Stimulated activated CD8-positive, alpha-beta memory T cell treated with anti-CD3 and anti-CD28 coated beads, Interleukin-15, amount 100 ng/mL, for 24 hours (primary cell): ENCODE measurements at places on chromosomes 3 and 15.

DNA sequence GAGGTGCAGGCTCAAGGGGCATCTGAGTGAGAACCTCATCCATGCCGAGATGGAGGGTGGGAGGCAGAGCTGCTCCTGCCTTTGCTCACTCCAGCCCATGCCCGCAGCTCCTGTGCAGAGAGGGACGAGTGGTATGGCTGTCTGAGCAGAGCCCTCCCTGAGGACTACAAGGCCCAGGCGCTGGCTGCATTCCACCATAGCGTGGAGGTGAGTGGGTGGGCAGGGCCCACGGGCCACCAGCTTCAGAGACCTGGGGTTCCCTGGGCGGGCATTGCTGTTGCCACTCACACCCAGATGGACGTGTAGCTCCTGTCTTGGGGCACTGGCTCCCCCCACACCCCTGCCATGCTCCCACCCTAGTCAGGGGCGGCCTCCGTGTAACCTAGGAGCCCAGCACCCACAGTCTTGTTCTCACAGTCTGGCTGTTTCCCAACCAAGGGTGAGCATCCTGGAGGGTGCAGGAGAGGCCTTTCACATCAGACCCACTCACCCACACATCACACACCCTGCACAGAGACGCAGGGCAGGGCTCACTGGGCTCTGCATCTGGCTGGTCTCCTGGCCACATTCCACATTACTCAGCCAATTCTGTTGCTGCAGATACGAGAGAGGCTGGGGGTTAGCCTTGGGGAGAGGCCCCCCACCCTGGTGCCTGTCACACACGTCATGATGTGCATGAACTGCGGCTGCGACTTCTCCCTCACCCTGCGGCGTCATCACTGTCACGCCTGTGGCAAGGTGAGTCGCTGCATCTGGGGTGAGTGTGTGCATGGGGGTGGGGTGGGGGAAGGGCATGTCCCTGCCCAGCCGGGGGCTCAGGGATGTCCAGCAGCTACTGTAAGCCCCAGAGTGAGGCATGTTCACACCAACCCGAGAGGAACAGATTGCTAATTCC lies 25.3 kb upstream of the NR2C2 start:
- no peak for DNase-seq

DNA sequence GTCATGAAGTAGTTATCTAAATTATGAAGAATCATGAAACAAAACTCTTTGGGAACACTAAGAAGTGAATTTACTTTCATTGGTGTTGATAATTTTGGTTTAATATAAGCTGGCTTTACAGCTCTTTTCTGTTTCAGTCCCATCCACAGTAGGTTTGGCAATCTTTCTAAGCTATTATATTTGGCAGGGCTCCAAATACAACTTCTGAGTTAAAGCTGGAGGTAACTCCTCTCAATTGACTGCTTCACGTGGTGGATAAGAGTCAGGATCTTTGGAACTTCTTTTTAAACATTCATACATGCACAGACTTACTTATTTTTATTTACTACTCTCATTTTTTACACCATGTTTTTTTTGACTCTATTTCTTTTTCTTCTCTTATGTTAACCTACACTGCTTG lies 106.5 kb upstream of the EPHA3 start:
- DNase-seq, result no peak

- no peak for DNase-seq
Observed at GRCh38 chr3:10600296-10600714, 94.9 kb upstream of the ATP2B2 start.

DNA sequence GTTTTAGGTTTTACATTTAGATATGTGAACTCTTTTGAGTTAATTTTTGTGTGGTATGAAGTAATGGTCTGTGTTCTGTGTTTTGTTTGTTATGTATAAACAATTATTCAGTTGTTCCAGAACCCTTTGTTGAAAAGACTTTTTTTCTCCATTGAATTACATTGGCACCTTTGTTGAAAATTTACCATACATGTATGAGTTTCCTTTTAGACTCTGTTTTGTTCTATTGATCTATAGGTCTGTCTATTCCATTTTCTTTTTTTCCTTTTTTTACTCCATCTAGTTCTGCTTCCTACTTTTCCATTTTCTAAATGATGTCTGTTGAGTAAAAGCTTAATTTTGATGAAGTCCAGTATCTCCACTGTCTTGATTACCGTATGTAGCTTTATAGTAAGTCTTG lies 31.4 kb downstream of the ARIH2 start:
- DNase-seq, result no peak

DNA sequence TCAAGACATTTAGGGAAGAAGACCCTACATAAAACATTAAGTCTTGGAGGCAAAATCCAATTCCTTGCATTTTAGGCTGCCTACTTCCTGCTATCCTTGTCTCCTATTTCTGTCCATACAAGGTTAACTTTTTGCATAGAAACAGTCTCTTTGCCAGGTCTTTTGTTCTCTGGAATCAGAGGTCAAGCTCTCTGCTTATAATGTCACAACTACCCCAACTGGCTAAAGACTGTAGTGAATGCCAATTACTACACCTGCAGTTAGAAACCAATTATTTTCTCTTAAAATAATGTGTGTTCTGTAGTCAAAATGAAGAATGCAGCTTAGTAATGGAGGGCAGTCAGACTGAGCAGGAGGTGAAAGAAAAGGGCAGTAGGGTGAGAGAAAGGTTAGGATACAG lies 856.2 kb downstream of the TUSC7 start:
- DNase-seq, result no peak

GRCh38 chr15:69736161-69736560 lies 283.5 kb downstream of the RPLP1 start:
- no peak for DNase-seq

GRCh38 chr3:55828712-55829111 lies 341.6 kb upstream of the WNT5A start:
- DNase-seq, result no peak

DNA sequence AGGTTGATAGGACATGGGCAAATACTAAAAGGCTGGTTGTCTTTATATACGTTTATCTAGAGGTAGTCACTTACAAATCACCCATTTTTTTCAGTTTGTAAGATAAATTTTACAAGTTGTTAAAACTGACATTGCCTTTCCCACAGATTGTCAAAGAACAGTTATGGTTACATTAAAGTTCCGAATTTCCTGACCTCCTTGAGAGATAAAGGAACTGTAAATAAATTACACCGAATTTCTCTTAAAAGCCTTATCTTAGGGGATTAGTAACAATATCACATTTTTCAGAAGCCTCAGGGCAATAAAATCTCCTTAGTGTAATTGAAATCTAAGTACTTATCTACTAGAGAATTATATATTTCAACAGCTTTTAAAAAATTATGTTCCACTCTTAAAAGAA lies 49.5 kb downstream of the ZPLD1 start:
- DNase-seq, result no peak

- DNase-seq, result no peak
Observed at GRCh38 chr15:66505430-66505811, 295 bp downstream of the ZWILCH start.

DNA sequence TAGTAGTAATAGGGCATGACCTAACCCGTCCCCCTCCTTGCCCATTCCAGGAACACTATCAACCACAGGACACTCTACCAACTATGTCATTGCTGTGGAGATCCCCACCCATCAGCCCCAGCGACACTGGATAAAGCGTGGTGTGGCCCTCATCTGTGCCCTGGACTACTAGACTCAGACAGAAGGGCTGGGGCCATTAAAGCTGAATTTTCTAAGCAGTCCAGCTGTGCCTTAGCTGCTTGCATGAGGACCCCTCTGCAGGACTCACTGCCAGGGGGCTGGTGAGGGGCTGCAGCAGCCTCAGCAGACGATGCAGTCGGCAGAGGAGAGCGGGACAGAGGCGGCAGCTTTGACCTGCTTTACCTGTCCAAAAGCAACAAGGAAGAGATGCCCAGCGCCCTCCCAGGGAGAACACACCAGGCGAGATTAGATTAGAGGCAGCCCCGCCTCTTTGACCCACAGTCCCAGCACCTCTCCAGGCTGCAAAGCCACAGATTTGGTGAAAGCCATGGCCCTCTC lies 44.6 kb downstream of the SEMA3G start:
- DNase-seq, result no peak

DNA sequence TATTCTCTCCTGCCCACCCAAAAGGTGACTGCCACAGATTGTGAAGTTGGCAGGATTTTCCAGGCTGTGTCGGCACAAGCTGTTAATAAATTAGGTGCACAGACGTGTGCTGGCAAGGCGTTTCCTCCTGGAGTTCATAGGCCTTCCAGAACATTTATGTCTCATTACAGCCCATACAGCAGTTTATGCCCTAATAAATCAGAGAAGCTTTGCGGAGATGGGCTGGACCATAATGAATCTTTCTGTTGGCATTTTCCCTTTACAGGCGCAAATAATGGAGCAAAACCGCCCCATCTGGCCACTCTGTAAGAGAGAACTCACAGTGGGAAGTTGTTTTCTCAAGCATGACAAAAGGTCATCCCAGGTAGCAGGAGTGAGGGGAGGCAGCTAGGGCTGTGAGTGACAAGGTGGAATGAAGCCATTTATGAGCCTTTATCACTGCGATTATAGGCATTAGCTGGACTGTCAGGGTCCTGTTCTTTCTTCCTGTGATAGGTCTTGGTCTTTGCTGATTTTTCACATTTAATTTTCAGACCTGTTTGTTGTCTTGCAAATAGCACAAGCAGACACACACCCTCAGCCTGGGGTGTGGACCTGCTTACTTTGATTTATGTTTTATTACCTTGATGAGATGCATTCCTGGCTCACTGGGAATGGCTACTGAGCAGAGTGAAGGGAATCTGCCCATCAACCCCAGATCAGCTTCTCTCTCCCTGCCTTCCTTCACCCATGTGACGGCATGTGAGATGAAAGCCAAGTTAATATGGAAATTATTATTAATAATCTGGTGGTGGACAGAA lies 257.5 kb downstream of the LRTM1 start:
- no peak for DNase-seq

DNA sequence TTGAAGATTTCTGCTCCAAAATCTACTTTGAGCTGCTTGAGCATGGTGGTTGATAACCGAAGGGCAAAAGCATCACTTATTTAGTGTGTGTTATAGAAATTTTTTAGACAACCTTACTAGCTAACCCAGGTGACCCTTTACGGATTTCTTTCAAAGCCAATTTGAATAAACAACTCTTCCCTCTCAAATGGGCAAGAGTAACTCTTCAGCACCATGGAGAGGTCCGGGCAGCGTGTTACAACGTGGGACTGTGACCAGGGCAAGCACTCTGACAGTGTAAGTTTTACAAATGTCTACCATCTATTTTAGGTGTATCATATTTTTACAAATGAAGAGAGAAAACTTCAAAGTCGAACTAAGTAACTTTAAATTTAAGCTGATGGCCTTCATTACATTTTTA lies 471.8 kb downstream of the MFSD1 start:
- DNase-seq, result no peak

- DNase-seq, result no peak
Observed at GRCh38 chr3:104879919-104880318, 486.8 kb upstream of the ALCAM start.

- DNase-seq, result no peak
Observed at GRCh38 chr3:149618151-149619123, 39.4 kb downstream of the WWTR1 start.

GRCh38 chr15:88178631-88179030 lies 77.9 kb downstream of the NTRK3 start:
- no peak for DNase-seq

- no peak for DNase-seq
Observed at GRCh38 chr3:59695860-59696259, 646.0 kb upstream of the CFAP20DC start.

DNA sequence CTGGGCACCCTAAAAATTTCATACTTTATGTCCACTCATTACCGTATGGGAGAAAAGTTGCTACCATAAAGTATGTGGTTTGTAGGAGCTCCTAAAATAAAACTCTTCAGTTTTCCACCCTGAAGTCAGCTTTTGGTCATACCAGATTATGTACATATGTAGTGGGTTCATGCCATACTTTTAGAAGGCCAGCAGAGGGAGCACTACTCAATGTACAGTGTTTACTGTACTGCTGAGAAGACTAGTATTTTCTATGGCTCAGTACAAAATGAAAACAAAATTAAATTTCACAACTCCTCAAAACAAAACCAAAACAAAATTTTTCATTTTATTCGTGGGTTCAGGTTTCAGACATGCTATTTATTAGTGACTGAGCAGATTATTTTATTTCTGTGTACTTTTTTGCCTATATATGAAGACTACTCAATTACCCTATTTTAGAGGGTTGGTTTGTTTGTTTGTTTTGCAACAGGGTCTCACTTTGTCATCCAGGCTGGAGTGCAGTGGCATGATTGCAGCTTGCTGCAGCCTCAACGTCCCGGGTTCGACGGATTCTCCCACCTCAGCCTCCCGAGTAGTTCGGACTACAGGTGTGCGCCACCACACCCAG lies 24.3 kb downstream of the NXPE3 start:
- no peak for DNase-seq

GRCh38 chr3:104855702-104856101 lies 511.0 kb upstream of the ALCAM start:
- DNase-seq, result no peak

DNA sequence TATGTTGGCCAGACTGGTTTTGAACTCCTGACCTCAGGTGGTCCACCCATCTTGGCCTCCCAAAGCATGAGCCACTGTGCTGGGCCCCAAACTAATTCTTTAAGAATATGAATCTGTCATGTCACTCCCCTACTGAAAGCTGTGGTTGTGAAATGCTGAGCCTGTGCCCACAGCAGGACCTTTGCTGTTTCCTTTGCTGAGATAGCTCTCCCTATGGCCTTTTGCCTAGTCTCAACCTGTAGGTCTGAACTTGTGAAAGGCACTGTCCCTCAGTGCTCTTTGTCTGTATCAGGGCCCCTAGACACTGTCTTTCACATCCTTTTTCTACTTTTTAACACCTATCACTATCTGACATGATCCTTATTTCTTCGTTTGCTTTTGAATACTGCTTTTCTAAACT lies 62.7 kb upstream of the CCR4 start:
- DNase-seq, result no peak

GRCh38 chr3:94500146-94500545 lies 437.3 kb downstream of the NSUN3 start:
- DNase-seq, result no peak

DNA sequence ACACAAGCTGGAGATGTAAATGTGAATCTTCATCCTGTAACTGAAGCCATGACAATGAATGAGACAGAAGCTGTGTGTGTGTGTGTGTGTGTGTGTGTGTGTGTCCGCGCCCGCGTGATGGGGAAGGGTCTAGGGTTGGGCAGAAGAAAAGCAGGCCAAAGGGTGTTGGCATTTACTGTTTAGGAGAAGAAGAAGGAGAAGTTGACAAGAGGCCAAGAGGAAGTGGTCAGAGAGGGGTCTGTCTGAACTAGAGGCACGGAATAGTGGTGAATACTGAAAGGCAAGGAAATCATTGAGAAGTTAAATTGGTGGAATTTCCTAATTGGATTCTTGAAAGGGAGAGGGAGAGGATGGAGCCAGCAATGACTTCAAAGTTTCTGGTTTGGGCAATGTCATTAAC lies 5.6 kb upstream of the NCEH1 start:
- DNase-seq, result no peak
